CD8-positive, alpha-beta memory T cell (primary cell): ENCODE measurements at places on chromosomes 7 and 10.

- no peak for DNase-seq
These were observed 81.1 kb downstream of the XRCC2 start for GRCh38 chr7:152594801-152595200.

- no peak for DNase-seq
These were observed 19.1 kb downstream of the ACADSB start for GRCh38 chr10:123027861-123028260.

- DNase-seq: no peak
These were observed 52.1 kb upstream of the CAV2 start for GRCh38 chr7:116447436-116447835.

DNA sequence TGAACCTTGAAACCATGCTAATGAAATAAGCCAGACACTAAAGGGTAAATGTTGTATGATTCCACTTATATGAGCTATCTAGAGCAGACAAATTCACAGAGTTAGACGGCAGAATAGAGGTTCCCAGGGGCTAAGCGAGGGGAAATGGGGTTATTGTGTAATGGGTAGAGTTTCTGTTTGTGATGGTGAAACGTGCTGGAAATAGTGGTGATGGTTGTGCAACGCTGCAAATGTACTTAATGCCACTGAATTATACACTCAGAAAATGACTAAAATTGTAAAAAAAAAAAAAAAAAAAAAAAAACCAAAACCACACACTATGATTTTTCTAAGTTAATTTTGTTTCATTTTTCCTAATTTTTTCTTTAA is 30.0 kb downstream of the SFXN4 start:
- DNase-seq: no peak

DNA sequence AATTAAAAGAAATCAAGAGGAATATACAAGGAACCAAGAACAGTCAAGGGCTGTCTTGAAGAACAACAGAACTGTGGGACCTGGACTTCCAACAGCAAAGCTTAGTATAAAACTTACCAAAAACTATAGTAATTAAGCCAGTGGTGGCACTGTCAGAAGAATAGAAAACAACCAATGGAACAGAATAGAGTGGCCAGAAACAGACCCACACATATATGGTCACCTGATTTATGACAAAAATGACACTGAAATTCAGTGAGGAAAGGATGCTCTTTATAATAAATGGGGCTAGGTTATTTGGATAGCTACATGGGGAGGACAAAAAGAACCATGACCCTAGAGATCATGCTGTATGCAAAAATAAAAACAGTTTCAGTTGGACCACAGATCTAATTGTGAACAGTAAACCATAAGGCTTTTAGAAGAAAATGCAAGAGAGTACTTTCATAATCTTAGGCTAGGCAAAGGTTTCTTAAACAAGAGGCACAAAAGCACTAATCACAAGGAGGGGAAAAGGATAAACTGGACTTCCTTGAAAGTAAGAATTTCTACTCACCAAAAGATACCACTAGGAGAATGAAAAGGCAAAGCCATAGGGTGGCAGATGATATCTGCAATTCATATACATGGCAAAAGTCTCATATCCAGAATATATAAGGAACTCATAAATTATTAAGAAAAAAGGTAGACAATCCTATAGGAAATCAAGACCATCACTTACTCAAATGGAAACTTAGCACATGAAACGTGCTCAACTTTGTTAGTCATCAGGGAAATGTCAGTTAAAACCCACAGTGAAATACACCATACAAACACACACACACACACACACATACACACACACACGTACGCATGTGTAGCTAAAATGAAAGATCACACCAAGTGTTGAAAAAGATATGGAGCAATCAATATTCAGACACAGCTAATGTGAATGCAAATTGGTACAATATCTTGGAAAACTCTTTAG is 20.8 kb downstream of the HYCC1 start:
- DNase-seq: no peak

DNA sequence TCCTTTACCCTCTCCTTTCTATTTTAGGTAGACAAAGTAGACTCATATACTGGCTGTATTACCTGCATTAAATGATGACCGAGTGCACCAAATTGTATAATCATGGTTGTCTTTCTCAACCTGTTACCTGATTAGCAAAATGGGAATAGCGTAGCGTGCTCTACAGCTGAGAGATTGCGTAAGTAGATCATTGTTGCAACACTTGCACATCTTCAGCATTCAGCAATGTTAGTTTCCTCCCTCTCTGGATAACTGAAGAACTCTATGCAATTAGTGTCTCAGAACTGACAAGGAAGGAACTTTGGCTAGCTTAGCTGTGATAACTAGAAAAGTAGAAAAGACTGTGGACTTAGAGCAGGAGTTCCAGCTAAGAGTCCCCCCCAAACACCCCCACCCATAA is 787.4 kb downstream of the PHTF2 start:
- DNase-seq: no peak

DNA sequence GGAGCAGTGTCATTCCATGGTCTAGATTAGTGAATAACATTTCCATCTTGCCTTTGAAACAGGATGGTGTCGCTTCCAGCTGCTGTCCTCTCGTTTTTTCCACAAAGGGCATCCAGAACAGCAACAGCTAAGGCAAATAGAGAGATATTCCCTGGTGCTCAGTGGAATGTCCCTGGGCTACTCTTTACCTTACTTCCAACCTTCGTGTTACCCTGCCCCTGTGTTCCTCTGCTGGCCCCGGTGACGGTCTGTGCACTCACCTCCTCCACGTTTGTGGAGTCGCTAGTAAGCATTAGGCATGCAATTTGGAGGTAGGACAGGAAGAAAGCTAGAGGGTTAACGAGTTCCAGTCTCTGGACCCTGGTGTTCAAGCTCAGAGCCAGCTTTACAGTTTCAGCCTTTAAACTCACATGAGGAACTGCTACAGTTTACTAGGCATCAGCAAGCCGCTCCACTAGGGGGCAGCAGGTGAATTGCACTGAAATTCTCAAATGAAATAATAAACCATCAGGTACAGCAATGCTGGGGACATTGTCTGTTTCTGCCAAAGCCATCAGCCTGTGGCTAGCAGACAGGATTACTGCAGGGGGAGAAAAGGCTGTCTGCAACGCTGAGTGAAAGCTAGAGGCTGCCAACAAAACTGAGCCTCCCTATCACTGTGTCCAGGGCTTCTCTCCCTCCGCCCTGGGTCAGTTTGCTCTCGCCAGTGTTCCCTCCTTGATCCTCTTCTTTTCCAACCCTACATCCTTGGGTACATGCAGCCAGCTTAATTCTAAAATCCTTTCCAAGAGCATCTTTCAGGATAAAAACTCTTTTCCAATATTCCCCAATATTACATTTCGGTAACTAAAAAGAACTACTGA is 9.0 kb downstream of the MRPL32 start:
- DNase-seq: peak; percentile 55

DNA sequence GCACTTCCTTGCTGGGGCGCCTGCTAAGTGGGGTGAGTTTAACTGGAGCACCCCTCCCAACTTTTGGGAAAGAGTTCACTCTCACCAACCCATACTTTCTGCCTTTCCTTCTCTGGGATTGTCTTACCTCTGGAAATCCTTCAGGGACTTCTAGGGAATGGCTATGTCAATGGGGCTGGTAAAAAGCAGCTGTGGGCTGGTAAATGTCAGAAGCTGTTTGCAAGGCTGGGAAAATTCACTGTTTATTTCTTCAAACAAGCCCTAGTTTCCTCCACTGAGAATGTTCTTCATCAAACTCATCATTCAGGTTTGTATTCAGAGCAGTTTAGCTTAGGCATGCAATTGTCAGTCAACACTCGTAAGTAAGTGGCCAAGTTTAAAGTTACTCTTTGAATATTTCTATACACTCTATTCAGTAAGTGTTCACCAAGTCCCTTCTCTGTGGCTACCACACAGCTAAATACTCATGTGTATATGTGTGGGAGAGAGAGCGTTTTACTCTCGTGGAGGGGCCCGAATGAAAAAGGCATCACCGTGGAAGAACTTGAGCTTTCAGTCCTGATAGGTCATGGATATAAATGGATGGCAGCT is 654.8 kb downstream of the LRMDA start:
- DNase-seq: no peak

- no peak for DNase-seq
These were observed 168.2 kb downstream of the SKAP2 start for GRCh38 chr7:26696161-26696560.

DNA sequence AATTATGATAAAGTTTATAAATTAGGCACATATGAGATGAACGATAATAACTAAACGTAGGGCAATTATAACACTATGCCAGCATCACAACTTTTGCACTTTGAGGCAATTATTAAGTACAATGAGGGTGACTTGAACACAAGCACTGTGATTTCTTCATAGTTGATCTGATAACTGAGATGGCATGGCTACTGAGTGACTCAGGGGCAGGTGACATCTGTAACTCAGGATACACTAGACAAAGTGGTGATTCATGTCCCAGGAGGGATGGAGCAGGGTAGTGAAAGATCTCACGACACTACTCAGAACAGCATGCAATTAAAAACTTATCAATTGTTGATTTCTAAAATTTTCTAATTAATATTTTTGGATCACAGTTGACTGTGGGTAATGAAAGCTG is 98.3 kb upstream of the ARHGAP21 start:
- no peak for DNase-seq

DNA sequence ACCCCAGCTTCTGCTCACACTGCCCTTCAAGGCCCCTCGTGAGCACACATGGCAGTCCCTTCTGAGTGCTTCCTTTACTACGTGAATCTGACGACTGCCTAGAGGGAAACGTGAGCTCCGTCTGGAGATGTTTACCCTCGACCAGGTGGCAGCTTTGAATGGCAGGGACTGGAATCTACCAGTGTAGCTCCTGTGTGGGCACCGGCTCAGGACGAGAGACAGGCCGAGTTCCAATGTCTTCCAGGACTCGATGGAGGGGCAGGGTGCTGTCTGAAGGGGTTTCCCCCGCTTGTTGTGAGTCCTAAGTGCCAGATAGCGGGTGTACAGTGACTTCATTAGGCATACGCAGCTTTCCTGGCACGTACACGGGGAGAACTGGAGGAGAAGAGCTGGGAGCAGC is 229.9 kb downstream of the ADARB2 start:
- no peak for DNase-seq

DNA sequence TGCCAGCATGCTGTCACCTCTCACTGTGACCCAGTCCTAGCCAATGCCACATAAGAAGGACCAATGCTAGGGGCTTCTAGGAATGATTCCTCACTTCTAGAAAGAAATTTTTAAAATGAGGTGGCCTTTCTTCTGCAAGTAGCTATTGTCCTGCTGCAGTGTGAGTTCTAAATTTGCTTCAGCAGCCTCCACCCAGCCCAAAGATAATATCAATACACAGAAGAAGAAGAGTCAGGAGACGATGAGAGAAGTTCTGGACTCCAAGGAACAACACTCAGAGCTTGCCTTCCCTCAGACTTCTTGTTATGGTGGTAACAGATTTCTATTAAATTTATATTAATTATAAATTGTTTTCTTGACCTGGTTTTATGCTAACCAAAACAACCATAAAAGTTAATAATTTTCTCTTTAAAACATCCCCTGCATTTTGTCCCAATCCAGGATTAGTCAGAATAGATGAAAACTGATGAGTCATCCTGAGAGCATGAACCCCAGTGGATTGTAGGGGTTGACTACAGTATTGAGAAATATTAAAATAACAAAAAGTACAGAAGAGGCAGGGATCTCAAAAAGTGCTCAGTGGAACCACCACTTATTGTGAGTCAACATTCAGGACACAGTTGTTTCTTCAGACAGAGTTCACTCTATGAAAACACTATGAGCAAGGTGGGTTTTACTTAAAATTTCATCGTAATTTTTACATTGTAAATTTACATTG is 29.6 kb upstream of the AKR1C2 start:
- no peak for DNase-seq

DNA sequence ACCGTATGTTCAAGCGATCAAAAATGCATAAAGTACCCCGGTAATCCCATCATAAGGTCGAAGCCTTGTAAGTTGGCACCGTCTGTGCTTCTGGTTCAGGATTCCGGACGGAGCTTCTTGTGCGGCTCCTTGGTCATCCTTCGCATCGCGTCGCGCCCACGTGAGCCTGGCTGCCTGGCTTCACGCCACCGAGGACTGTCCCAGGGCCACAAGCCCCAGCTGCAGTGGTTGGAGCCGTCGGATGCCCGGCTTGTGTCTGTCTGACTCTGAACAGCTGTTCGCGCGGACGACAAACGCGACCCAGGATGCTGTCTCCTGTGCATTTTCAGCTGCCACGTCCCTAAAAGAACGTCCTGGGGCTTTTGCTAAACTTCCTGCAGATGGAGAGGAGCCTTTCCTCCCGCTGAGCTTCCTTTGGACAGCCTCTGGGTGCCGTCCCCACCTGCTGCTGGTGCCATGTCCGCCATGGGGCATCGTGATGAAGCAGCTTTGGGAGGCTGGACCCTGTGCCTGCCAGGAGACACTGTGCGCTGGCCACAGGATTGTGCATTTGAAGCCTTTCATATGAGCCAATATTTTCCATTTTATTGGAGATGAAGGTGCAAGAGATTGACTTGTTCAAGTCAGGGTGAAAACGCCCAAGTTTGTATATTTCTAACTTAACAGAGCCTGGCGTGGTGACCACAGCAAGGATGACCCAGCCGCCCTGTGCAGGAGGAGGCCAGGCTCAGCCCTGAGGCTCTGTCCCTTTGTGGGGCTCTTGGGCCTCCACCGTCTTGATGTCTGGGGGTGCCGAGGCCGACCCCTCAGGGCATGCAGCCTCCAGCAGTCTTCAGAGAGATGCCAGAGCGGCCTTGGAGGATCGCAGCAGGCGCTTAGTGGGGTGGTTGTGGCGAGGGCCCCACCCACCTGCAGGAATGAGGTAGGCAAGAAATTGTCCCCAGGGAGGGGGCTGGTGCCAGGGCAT is 6.7 kb upstream of the JAKMIP3 start:
- DNase-seq: no peak

- no peak for DNase-seq
These were observed 32.2 kb upstream of the CUBN start for GRCh38 chr10:17161775-17162174.

- DNase-seq: no peak
These were observed 63.6 kb downstream of the PDIA4 start for GRCh38 chr7:148964483-148965267.

GRCh38 chr10:75115137-75115536 is 3.7 kb downstream of the SAMD8 start:
- DNase-seq: no peak

DNA sequence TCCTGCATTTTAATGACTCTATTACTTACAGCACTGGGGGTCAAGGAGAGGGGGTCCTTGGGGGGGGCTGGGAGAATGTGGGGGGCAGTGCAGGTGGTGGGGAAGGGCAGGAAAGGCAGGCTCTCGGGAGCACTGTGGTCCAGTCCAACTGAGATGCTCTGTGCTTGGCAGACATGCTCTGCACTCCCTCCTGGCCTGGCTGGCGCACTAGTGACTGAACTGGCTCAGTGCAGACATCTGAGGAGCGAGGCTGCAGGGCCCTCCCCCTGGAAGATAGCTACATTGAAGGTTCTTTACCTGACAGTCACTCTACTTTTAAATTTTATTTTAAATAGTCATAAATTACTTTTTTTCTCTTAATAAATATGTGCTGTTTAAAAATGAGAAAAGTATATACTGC is 105.7 kb downstream of the NEURL1 start:
- no peak for DNase-seq

DNA sequence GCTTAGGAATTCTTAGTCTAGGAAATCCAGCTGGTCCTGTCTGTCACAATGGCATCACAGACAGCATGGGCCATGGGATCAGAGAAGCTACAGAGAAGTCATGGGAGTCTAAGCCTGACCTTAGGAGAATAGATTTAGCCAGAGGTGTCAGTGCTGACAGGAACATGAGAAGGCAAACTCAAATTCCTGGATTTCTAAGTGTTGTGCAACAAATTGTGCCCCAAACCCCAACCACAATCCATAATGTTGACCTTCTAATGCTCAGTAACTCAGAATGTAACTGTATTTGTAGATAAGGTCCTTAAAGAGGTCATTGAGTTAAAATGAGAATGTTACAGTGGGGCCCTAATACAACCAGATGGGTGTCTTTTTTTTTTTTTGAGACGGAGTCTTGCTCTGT is 95.9 kb upstream of the RHOBTB1 start:
- DNase-seq: no peak
